ENCODE measurements at places on chromosomes 5 and 9.

- no peak for DNase-seq
These were observed 2.7 kb downstream of the ADAMTS2 start for GRCh38 chr5:179342577-179342976.

DNA sequence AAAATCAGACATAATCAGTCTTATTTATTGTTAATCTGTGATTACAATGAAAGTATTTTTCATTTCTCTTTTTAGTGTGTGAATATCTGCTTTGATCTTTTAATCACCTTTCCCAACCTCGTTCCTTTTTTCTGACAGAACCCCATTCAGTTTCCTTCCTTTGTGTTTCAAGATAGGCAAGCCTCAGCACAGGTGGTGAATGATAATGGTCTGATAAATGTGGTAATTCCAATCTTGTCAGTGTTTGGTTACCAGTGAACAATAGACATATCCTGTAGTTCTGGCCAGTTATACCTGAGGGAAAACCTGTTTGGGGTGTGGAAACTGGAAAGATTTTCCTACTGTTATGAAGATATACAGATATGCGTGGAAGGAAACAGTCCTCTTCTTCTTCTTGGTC, 13.5 kb downstream of the STX17 start:
- DNase-seq = no peak

GRCh38 chr5:1463326-1464095, 18.3 kb upstream of the SLC6A3 start:
- no peak for DNase-seq

- no peak for DNase-seq
These were observed 201.8 kb downstream of the CD180 start for GRCh38 chr5:66994790-66995189.

GRCh38 chr9:121556580-121556979, 56.9 kb upstream of the GGTA1 start:
- DNase-seq = no peak

GRCh38 chr9:85158512-85158911, 489.0 kb downstream of the NTRK2 start:
- DNase-seq = no peak

GRCh38 chr5:68515514-68515913, 300.0 kb downstream of the PIK3R1 start:
- no peak for DNase-seq

DNA sequence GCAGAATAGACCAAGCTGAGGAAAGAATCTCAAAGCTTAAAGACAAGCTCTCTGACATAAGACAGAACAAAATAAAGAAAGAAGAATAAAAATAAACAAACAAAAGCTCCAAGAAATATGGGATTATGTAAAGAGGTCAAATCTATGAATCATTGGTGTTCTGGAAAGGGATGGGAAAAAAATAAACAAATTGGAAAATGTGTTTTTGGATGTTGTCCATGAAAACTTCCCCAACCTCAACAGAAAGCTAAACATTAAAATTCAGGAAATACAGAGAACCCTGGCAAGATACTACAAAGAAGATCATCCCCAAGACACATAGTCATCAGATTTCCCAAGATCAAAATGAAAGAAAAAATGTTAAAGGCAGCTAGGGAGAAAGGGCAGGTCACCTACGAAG, 662.0 kb upstream of the CDH18 start:
- no peak for DNase-seq

- no peak for DNase-seq
These were observed 217.3 kb upstream of the RASEF start for GRCh38 chr9:83280268-83280667.

DNA sequence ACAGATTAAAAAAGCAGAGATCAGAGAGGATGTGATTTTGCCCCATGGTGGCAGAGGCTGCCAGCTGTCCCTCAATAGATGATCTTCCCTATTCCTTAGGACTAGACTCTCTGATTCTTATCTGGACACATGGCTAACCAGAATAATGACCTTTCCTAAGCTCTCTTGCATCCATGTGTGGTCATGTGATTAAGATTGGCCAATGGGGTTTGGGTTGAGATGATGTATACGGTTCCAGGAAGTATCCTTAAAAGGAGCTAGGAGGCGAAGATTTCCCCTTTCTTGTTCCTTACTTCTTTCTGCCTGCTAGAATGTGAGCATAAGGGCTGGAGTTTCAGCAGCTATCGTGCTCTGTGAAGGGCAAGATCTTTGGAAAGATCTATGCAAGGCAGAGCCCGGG, 39.8 kb downstream of the FOXI1 start:
- DNase-seq = no peak

DNA sequence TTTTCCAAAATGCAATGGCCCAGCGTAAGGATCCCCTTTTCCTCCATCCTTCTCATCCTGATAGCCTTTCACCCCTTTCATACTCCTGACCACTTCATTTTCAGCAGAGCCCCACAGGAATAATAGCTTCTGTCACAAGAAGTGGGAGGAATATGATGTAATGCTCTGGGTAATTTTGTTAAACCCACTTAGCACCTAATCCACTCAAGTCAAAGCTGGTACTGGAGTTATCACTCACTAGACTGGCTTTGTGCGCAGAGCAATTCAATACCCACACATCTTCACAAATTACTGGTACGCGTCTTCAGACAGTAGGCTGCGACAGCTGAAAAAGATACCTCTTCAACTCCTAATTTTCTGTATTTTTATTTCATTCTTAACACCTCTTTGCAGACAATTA, 2232.8 kb upstream of the WWC1 start:
- DNase-seq = no peak

GRCh38 chr5:20420991-20421595, 433.1 kb upstream of the CDH18 start:
- no peak for DNase-seq

DNA sequence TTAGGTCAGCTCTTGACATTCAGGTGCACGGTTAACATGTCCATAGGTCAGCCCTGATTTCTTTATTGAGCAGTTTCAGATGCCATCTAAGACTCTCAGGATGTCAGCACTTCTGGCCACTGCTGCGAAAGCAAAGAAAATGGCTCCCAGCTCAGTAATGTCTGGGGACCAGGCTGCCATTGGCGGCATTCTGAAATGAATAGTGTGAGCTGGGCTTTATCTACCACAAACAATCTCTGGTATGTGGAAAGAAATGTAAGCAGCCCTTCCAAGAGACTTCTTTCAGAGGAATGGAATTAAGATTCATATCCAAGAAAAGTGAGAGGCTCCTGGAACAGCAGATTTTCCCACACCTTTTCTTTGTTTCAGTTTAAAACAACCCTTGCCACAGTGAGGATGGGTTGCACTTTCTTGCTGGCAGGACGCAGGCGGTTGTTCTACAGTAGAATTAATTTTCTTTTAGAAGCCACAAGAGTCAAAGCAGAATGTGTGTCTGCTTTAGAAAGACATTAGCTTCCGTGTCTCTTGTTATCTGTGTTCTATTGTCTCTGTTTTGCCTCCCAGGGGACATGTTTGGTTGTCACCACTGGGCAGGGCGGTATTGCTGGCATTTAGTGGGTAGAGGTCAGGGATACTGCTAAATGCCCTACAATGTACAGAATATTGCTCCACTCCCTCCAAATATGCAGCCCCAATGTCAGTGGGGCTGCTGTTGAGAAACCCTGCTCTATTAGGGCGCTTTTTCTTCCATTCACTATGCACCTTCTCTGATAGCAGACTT, 149.9 kb upstream of the ANKH start:
- DNase-seq = no peak

- no peak for DNase-seq
These were observed 12.8 kb downstream of the PAM start for GRCh38 chr5:102767862-102768261.

- DNase-seq = no peak
These were observed 114.6 kb upstream of the SLC12A2 start for GRCh38 chr5:127969002-127969401.

- DNase-seq = no peak
These were observed 16.5 kb downstream of the RXRA start for GRCh38 chr9:134342746-134343115.

All from stimulated activated CD8-positive, alpha-beta memory T cell treated with anti-CD3 and anti-CD28 coated beads, Interleukin-7, amount 100 ng/mL, for 24 hours (primary cell).